ELF-1 (cell line): ENCODE measurements at places on chromosomes 16 and 17.

- DNase-seq, result peak; percentile 41
Observed at GRCh38 chr16:84449156-84450140, 55.0 kb downstream of the MEAK7 start.

DNA sequence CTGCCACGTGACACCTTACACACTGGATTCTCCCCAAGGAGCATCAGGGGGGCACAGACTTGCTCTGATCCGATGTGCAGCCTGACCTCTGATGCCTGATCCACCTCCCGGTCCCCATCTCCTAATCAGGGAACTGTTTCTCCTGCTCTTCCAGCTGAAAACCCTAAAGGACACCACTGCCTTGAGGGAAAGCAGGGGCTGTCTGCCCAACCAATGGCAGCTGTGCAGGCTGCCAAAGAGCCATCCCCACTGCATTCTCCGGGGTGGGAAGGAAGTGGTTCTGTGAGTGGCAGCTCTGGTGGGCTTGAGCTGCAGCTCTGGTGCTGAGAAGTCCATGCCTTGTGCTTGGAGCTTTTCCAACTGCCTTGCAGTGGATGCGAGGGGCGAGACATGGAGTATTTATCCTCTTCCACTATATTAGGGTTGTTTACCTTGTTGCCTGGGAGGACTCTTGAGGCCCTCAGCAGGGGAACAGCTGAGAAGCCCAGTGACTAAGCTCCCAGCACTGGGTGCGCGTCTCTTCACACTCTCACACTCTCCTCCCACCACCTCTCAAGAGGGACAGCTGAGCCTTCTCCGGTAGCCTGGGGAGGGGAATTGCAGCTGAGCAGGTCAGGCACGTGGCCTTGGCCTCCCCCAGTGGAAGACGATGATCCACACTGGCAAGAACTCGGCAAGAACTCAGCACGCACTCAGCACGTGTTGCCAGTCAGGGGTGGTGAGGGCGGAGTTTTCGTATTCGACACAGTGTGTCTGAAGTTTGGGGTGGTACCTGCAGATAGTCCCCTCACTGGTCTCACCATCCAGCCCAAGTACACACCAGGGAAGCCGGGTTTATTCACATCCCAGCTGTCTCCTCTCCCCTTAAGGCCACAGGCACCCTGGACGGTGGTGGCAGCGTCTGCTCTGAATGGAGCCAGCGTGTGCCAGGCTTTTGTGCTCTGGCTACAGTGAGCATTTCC, 21.1 kb upstream of the SPATA32 start:
- DNase-seq, result no peak

GRCh38 chr17:59846394-59847165, 46.2 kb downstream of the TUBD1 start:
- DNase-seq, result peak; percentile 79

DNA sequence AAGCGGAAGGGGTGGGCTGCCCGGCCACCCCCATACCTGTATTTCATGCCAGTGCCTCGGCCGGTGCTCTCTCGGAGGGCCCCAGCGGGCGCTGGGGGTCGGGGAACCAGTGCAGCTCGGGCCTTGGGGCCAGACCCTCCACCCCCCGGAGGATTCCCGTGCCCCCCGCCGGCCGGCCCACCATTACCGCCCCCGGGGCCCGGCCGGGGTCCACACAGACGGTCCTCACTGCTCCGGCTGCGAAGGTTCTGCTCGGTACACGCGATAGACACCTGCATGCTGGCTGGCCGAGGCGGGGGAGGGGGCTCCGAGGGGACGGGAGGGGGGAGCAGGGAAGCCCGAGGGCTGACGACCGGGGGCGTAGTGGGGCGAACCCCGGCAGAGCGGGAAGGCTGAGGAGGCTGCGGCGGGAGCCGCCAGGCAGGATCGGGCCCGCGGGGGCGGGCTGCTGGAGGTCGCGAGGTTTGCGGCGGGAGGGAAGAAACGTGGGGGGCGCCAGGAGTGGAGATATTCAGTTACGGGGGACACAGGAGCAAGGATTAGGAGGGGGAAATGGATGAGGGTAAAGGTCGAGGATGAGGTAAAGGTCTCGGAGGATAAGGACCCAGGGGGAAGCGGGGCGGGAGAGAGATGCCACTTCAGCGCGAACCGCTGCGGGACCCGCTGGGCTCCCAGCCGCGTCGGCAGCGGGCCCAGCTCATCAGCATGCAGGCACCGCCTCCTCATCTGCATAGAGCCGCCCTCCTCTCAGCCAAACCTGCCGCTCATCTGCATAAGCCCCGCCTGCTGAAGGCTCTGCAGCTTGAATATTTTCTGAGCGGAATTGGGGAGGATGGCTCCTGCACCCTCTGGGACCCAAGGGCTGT, at the start of gene KCNAB3:
TSS of gene KCNAB3 (minus strand) at position 699 of the 866 bp plus-strand sequence. CDS start at position 278, 421 bp downstream.
- DNase-seq, result peak; percentile 85

- no peak for DNase-seq
Observed at GRCh38 chr16:73166947-73167550, 119.1 kb upstream of the ZFHX3 start.
